ENCODE measurements at places on chromosomes 1 and 21.
A peak's percentile ranks its signal among the peaks of the same experiment; 100 is the strongest.

DNA sequence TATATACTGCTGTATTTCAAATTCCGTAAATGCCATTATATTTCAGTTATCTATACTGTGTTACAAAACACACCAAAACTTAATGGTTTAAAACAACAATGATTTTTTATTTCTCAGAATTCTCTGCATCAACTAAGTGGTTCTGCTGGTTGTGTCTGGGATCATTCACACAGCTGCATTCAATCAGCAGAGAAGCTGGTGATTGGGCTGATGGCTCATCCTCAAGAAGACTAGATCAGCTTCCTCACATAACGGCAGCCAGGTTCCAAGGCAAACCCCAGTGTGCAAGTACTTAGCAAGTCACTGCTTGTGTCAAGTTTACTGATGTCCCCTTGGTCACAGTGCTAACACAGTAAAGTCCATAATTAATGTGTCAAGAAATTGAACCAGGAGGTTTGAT is 86.3 kb upstream of the VANGL1 start:
- DNase-seq = no peak

- DNase-seq = no peak
Observed at GRCh38 chr1:109184687-109185086, 29.0 kb upstream of the SARS1 start.

GRCh38 chr1:34872133-34872503 is 12.6 kb upstream of the SMIM12 start:
- no peak for DNase-seq

DNA sequence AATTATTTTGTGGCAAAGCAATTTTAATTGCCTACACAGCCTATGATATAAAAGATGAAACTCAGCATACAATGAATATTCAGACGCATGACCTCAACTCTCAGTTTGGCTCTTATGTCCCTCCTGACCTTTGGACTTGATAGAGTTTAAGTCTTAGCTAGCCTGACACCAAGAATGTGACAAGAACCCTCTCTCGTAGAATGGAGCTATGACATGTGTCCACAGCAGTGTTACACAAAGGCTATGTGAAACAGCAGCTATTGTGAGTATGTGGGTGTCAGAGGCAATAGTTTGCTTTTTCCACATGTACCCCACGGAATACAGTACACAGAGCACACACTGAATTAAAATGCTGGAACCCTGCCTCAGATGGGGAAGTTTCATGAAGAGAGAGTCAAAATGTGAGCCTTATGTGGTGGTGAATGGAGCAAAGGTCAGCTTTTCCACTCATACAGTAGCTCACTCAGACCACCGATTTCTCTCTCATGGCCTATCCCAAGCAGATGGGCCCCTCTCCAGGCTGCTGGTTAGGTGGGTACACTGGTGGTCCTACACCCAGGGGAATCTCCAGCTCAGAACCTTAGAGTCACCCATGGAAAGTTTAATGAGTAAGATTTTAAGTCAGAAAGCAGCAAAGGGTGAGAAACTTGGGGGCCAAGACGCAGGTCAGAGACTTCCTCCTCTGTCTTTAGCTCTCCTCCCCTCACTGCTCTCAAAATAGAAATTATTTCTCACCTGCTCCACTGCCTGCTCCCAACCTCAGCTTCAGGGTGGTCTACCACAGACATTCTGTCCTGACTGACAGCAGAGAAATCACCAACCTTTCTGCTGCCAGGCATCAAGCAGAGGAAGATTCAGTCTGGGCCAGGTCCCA is 10.1 kb upstream of the XCL2 start:
- DNase-seq = no peak

DNA sequence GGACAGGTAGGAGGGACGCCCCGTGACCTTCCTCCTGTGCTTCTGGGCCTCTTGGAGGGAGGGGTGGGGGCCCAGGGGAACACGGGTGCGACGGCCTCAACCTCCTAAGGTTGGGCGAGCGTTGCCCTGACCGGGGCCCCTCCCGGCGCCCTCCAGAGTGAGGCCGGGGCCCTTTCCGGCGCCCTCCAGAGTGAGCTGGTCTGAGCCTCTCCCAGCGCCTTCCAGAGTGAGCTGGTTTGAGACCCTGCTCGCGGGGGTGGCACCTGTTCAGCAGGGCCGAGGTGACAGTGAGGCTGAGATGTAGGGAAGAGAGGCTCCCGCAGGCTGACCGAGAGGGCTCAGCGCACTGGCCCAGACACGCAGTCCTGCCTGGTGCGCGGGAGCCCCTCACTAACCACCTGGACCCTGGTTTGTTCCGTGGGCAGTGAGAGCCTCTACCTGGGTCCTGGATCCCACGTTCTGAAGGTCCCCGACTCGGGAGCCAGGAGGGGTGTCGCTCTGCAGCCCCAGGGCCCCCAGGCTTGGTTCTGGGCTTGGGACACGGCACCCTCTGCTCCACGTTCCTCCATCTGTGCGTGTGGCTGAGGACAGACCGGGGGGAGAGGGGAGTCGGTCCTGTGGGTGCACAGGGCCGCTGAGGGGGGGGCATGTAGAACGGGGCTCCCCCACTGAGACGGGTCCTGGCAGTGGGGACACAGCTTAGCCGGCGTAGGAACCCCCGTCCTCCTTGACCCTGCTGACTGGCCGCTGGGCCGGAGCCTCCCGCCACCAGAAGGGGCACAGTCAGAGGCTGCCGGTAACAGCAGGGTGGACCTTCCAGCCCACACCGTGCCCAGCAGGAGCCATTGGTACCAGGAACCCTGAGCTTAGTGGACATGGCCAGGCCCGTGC is 1.4 kb downstream of the COL6A1 start:
- DNase-seq = no peak

- peak; percentile 66 for DNase-seq
Observed at GRCh38 chr1:221100611-221101010, 221.4 kb downstream of the HLX start.

DNA sequence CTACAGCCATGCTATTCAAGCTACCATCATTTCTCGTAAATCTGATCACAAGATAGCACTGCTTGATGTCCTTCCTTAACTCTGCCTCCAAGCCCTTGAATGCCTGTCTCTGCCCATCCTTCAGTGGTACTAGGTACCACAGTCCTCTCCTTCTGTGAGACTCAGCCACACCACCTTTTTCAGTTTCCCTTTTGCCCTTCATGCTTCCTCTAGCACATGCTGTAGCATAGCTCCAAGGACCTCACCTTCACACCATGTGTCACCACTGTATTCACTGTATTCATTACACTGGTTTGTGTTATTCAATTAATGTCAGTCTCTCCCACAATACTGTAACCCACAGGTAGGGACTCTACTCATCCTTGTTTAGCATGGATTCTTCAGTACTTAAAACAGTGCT is 8.0 kb upstream of the TP53BP2 start:
- no peak for DNase-seq

- no peak for DNase-seq
Observed at GRCh38 chr1:56073206-56073605, 506.2 kb downstream of the PLPP3 start.

GRCh38 chr1:56320464-56321149 is 258.8 kb downstream of the PLPP3 start:
- DNase-seq = no peak

GRCh38 chr1:115117298-115117697 is 28.0 kb upstream of the TSPAN2 start:
- DNase-seq = no peak

- no peak for DNase-seq
Observed at GRCh38 chr1:175717610-175718540, 25.5 kb downstream of the TNR start.

DNA sequence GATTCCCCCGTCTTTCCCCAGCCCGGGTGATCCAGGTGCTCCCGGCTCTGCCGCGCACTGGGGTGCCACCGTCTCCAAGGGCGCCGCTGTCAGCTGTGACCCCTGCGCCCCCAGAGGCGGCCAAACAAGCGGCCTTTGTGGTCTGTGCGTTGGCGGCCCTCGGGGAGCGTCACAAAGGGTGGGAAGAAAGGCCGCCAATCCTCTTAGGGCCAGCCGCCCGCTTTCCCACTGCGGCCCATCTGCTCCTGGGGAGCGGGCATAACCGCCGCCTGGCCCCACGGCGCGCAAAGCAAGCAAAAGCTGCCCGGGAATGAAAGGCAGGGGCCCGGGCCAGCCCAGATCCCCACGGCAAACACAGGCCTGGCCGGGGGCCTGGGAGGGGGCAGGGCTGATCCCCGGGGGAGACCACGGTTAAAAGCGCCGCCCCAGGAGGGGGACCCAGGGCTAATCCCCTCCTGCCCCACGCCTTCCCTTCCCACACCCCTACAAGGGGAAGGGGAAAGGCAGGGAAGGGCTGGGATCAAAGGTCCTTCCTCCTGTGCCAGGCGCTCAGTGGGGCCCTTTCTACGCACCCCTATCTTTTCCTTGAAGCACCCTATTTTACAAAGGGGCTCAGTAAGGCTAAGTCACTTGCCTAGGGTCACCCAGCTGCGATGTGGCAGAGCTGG is 24.0 kb downstream of the C1QB start:
- DNase-seq = no peak

DNA sequence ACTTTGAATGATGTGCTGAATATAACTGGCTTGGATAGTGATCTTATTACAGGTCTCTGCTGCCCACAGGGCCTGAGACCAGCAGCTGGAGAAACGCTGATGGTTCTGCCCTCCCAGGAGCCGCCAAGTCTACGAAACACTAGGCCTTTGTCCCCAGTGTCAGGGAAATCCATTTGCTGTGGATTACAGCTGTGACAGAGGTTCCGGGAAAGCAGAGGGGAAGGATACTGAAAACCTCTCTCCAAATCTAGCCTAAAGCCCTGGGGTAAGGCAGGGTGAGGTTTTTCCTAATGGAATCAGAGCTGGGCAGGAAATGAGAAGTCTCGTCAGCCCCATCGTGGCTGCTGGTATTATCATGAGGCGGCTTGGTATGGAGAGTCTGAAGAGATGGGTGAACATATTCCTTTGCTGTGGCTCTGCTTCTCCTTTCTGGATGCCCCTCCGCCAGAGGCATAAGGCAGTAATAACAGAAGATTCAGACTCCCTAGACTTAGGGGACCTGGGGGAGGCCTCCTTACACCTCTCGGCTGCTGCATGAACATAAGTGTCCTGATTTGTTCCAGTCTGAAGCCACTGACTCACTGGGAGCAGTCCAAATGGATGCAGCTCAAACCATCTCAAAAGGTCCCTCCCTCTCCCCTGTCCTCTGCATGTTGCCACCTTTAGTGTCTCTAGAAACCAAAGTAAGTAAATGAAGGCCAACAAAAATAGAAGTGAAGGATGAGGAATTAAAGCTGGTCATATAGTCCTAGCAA is 48.1 kb downstream of the PHC2 start:
- no peak for DNase-seq

DNA sequence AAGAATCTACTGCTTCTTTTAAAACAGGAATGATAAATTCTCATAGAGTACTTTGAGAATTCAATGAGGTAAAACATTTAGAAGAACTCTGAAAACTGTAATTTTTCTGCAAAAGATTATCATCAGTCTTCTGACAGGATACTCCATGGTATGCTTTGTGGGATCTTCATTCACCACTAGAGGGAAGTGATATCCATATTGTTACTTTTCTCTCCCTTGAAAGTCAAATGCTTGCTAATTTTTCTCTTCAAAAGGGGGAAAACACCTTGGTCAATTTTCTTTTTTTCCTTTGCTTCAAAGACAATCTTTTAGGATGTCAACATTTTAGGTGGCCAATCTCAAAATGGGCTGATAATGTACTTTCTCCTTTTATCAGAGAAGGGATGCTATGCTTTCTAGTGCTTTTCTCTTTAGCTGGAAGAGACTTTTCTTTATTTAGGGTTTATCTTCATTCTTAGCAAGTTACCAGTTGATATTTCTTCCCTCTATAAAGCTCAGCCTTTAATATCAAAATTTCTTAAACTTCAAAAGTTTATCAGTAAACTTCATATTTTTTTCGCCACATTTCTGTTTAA is 95.5 kb downstream of the NEGR1 start:
- no peak for DNase-seq

- DNase-seq = no peak
Observed at GRCh38 chr1:156748670-156749418, 2.6 kb downstream of the HDGF start.

DNA sequence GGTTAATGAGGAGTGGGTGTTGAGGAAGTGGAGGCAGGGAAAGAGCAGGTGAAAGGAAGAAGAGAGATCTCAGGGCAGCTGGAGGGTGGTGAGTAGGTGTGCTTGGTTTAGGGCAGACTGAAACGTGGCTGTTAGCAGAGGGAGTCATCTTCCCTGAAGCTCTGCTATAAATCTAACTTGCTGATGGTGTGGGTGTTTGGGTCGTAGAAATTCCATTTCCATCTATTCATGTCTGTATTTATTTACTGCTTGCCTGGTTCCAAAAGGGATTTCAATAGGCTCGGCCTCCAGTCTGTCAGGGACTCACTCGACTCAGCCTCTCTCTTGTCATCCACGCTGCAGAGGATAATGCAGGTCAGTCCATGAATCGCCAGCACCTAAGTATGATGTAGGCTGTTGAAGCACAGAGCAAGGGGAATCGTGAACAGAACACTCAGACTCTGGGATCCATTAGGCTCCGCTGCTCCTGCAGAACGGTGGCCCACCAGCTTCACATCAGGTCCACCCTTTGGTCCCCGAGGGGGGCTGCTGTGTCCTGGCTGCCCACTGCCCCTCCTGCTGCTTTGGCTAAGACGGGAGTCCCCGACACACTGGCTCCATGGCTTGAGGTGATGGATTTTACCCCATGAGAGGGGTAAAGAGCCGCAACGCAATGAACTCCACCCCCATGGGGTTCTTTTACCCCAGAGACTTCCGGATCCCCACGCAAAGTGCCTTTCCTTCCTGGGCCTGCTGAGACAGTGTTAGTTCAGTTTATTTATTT is 156.2 kb downstream of the RHOU start:
- no peak for DNase-seq

DNA sequence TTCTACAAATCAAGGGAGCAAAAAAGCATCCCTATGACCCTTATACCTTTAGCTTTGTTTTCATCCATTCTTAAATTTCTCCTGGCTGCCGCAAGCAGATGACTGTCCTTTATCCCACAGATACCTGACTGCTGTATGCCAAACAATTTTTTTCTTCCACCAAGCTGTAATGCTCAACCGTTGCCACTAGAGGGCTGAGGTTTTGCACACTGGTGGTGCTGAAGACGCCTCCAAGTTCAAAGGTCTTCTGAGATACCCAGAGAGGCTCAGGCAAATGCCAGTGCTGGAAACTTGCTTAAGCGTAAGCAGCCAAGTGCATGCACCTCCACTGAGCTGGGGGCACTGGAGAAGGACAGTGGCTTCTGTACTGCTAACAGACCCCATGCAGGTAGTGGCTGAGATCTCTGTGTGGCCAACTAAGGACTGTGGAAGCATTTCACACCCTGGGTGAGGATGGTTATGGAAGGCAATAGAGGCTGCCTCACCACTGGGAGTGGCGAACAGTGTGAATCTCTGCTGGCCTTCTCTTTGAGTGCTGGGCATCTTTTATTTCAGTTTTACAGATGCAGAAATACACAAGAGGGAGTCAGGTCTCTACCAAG is 28.5 kb downstream of the CNIH3 start:
- no peak for DNase-seq

DNA sequence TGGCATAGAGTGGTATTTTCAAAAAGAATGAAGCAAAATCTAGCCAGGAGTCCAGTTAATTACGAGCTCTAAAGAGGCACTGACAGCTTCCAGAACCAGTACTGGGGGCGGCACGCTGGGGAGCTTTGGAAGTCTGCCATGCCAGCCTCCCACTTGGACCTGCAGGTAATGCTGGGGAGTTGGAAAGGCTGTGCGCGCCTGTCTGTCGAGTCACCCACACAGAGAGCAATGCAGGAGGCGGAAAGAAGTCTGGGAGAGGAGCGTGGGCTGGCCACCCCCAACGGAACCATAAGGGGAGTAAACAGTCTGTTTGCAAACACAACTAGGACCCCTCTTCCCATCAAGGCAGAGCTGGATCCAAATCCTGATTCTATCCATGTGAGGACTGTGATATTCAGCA is 84.5 kb downstream of the BEND5 start:
- DNase-seq = no peak

Measured in kidney epithelial cell (primary cell).